ENCODE measurements at places on chromosomes 3 and 15.

DNA sequence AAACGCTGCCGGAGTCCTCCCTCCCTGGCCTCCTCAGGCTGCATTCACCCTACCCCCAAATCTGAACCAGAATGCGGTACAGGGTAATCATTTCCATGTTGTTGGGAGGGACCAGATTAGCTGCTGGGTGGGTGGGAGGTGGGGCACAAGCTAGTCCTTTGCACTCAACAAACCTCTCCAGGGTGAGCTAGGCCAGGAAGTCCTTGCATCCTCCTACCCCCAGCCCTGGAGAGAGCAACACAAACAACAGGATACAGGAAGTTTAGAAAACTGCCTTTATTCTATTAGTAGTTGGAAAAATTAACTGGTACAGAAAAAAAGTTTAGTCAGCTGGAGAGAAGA, 702 bp upstream of the GPX1 start:
- DNase-seq = no peak

DNA sequence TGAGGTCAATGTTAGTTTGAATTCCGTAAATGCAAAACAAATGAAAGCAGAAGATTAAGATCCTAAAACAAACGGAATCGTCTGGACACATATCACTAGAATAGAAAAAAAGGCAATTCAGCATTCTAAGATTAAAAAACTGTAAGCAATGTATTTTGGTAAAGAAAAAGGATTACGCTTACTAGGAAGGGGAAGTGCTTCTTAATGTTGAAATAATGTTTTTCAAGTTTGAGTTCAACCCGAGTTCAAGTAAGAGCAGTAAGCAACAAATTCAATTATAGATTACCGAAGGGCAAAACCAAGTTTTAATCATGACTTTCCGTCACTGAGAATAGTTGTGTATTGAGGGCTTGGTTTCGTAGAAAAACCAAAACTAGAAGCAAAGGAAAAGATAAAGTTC, 637 bp downstream of the CIP2A start:
- no peak for DNase-seq

GRCh38 chr15:67144609-67145311, 79.4 kb downstream of the SMAD3 start:
- DNase-seq = peak; percentile 96

DNA sequence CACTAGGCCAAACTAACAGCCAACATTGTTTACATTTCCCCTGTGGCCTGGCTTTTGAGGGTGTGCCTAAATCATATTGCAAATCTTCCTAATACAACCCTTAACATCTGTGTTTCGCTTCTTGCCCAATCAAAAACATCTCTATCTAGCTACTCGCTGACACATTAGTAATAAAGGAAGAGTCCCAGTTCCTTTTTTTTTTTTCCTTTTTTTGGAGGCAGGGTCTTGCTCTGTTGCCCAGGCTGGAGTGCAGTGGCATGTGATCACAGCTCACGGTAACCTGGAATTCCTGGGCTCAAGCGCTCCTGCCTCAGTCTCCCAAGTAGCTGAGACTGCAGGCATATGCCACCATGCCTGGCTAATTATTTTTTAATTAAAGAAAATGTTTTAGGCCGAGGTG, 2.1 kb upstream of the SRPRB start:
- DNase-seq = no peak

- DNase-seq = peak; percentile 55
These were observed 224.2 kb downstream of the CNTN3 start for GRCh38 chr3:74390121-74390877.

DNA sequence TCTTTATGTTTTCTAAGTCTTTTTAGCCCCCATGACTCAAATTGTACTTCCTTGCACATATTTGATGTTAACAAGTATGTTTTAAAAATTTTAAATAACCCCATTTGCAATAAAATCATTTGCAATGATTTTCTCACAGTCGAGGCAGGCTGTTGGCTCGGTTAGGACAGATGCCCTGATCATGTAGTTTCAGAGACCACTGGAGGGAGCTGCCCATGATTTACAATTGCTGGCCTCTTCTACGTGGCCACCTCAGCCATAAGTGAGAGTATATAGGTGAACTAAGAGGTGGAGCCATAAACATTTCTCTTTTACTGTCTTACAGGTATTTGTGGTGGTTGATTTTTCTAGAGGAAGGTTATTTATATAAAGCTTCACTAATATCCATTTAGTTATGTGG, 1.7 kb downstream of the DTWD1 start:
- peak; percentile 34 for DNase-seq

DNA sequence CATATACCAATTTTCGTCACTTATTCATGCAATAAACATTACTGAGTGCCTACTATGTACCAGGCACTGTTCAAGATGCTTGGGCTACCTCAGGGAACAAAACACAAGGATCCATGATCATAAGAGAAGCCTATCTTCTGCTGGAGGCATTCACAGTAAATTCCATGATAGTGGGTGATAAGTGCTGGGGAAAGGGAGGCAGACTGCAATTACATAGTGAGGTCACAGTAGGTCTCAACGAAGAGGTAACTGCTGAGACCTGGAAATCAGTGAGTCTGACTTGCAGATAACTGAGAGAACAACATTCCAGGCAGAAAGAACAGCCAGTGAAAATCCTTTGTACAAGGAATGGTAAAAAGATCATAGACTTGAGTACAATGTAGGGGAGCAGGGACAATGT, 33.6 kb downstream of the RAF1 start:
- no peak for DNase-seq

DNA sequence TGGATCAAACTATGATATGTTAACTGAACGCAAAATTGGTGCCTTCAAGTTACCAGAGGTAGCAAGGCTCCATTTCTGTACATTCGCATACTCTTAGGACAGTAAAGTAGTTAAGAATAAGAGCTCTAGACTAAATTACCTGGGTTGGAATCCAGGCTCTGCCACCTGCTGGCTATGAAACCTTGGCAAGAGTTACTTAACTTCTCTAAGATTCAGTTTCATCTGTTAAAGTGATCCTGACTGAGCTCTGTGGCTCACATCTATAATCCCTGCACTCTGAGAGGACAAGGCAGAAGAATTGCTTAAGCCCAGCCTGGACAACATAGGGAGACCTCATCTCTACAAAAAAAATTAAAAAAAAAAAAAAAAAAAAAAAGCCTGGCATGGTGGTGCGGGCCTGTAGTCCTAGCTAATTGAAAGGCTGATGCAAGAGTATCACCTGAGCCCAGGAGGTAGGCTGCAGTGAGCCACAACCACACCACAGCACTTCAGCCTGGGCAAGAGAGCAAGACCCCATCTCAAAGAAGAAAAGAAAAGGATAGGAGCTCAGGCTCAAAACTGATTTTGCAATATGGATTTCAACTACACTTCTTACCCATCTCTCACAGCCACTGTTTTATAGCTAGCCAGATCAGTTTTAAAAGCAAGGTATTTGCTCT, 21.3 kb downstream of the GSK3B start:
- no peak for DNase-seq

GRCh38 chr3:171242170-171242569, 215.7 kb upstream of the SLC2A2 start:
- DNase-seq = no peak

DNA sequence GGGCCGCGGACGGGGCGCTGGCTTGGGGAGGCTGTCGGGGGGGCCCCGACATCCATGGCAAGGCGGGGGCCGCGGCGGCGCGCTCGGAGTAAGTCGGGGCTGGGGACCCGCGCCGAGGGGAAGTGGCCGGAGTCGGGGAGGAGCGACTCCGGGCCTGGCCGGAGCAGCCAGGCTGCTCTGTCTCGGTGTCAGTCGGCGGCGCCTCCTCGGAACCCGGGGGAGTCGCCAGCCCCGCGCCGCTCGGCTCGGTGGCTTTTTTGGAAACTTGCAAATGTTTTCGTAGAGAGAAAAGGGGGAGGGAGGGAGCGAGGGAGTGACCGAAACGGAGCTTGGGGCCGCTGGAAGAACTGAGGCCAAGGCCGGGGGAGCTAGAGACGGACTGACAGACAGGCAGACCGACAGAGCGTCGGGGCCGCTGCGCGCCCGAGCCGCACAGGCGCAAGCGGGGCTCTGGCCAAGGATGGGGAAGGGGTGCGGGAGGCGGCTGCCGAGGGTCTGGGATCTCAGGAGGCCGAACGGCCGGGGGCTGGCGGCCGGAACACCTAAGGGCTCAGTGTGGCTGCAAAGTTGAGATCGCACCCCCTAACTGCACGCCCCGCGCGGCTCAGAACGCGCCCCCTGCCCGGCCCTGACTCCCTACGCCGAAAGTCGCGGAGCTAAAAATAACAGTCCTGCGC, 5.0 kb downstream of the PTH1R start:
- DNase-seq = peak; percentile 38

- DNase-seq = no peak
These were observed 38.6 kb upstream of the TSEN2 start for GRCh38 chr3:12445523-12446240.

DNA sequence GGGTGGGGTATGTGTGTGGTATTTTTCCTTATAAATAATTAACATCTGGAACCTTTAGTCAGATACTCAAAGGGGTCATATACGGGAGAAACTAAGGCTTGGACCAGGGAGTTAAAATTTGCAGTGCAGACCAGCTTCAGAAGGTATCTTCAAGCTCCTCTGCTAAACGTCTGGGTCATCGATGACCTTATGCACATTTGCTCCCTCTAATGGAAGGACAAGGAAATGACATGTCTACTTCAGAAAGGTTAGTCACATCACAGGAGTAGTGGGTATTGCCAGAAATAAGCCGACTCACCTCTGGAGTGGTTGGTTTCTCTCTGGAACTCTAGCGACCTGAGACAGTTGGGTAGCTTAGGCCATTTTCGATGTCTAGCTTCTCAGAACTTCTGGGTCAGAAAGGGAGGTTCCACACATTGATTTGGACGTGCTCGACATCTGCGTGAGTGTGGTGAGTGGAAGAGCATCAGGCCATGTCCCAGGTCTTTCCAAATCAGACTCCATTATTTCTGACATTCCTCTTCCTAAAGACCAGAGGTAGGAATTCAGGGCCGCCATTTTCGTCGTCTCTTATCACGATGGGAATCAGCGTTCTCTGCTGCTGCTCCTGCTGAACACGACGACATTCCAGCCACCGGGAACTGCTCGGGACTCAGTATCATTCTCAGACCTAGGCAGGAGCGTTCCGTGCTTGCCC, 31.8 kb upstream of the RASA2 start:
- peak; percentile 83 for DNase-seq

DNA sequence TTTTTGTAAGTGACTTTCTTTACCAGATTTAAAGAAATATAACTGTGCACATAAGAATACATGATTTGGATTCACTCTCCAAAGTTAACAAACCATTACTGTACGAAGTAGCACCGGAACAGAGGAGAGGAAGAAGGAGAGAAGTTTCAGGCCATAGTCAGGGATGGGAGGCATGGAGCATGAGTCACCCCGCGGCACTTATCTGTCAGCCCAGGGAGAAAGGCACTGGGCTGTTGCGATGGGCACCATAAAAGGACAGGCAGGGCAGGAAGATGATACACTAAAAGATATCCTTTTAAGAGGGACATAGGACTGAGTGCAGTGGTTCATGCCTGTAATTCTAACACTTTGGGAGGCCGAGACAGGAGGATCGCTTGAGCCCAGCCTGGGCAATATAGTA, 37.0 kb downstream of the TTC23 start:
- peak; percentile 26 for DNase-seq

- DNase-seq = no peak
These were observed 89.2 kb upstream of the MITF start for GRCh38 chr3:69650066-69650419.

DNA sequence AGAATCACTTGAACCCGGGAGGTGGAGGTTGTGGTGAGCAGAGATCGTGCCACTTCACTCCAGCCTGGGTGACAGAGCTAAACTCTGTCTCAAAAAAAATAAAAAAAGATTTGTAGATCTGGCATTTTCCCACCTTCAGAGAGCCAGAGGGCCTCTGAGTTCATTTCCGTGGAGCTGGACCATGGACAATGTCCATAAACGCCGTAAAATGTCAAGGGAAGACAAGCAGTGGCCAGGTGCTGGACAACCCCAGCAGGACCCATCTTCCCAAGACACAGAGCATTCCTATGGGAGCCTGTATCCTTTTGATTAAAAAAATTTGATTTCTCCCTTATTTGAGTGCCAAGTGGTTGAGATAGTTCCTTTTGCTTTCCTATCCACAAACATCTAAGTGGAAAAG, 67.4 kb upstream of the NR2E3 start:
- DNase-seq = no peak

- DNase-seq = no peak
These were observed 87.1 kb downstream of the CCR1 start for GRCh38 chr3:46120983-46121382.

DNA sequence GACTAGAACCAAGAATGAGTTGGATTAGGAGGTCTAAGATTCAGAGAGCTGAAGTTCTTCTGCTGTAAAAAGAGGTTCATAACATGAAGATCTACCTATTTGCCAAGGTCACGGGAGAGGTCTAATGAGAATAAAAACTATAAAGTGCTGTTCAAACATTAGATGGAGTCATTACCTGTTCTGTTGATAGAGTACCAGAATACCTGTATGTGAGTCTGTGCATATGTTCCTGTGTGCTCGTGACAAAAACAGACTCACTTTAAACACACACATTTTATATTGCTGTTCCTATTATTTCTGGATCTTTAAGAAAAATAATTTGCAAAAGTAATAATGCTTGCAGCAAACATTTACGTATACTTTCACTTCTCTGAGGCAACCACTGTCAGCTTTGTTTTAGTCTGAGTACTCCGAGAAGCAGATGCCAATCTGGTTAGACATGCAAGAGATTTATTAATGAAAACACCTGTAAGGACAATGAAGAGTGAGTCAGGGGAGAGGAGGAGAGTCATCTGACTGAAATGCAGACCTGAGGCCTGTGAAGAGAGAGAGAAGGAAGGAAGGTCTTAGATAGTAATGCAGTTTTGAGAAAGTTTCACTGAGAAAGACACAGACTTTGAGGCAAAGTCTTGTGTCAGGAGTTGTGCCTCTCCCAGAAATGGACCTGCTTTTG, 221.2 kb downstream of the SQOR start:
- no peak for DNase-seq

Data from fibroblast of skin of right quadriceps (primary cell).